Activated naive CD8-positive, alpha-beta T cell treated with anti-CD3 and anti-CD28 coated beads for 36 hours (primary cell): ENCODE measurements at places on chromosomes 2 and 18.

DNA sequence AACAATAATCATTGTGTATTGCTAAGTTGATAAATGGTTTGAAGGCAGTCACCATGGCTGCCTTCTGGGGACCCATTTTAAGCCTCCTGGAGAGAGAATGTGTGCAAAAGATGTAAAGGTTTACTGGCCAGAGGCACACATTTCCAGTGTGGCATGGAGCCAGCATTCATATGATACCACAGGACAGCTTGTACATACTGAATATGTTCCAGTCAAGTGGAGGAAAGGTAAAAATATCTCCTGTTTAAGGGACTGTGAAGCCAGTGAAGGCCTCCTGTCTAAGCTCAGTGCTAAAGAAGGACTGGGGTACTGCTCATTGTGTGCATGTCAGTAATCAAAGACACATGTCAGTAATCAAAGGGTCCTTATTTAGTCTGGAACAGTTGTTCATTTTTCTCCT, 119.2 kb downstream of the BABAM2 start:
- DNase-seq, result no peak

DNA sequence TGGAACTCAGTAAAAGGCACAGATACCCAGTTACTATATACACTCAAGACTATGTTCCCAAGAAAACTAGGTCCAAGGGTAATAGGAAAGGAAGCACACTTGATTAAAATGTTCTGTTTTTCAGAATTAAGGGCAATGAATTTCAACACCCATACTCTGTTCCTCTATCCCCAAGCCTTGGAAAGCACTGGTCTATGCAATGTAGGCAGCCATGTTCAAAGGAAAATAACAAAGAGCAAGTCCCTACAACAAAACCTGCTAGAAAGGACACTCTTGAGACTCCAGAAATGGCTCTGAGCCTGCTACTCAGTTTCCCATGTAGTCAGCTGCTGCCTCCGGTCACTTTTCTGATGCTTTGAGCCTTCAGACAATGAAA, 6.8 kb downstream of the CYB5A start:
- no peak for DNase-seq

DNA sequence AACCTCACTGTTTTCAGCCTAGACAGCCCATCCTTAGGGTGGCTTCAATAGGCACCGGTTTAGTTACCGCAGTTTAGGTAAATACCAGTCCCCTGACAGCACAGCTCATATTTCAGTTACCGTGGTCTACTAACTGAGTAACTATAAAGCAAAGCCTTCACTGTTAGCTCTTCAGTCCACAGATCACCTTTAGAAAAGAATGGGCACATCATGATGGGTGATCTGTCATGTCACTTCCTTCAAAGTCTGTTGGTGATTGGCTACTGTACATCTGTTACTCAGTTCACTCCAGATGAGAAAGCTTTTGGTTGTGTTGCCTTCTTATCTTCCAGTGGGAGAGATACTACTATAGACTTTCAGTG, 21.0 kb downstream of the SLC20A1 start:
- DNase-seq, result no peak

- no peak for DNase-seq
Observed at GRCh38 chr18:1244397-1245122, 339.9 kb downstream of the ADCYAP1 start.

GRCh38 chr18:26051843-26052242, 38.6 kb downstream of the SS18 start:
- DNase-seq, result no peak

DNA sequence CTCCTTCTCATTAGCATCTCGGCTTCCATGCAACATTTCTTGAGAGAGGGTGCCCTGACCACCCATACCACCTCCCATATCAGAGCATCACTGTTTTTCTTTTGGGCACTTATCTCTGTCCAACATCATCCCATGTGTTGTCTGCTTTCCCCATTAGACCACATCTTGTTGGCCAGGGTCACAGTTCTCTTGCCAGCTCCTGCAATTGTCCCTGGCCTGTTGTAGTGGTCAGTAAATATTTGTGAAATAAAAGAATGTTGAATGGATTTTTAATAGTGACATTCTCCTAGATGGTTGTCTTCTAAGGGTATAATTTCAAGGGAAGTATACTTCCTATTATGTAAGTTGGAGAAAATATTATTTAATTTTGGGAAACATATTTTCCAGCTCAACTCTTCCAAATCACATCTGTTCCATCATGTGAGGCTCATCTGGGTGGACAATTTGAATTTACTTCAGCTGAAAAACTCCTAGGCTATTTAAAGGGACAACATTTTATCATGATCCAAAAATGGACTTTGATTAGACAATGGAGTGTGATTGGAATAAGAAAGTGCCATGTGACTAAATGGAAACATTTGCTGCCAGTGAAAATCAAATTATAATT, 83.0 kb downstream of the MOGAT1 start:
- DNase-seq, result no peak

- no peak for DNase-seq
Observed at GRCh38 chr2:184504252-184504651, 94.1 kb upstream of the ZNF804A start.

DNA sequence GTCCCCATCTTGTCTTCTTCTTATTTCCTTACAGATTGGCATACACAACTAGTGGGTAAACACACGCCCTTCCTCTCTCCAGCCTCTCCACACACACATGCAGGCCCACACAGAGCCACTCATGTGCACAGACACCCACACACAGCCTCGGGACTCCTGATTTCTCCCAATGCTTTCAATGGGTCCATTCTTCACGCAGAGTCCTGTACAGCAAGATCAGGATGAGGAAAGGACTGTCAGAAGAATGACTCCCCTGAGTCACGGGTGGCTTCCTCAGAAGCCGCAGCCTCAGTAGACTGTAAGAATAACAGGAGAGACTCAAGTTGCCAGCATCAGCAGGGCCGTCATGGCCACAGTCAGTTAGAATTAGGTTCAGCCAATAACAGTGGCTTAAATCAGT, 109.1 kb upstream of the GLI2 start:
- DNase-seq, result no peak

- no peak for DNase-seq
Observed at GRCh38 chr2:59233920-59234319, 992.8 kb upstream of the FANCL start.

DNA sequence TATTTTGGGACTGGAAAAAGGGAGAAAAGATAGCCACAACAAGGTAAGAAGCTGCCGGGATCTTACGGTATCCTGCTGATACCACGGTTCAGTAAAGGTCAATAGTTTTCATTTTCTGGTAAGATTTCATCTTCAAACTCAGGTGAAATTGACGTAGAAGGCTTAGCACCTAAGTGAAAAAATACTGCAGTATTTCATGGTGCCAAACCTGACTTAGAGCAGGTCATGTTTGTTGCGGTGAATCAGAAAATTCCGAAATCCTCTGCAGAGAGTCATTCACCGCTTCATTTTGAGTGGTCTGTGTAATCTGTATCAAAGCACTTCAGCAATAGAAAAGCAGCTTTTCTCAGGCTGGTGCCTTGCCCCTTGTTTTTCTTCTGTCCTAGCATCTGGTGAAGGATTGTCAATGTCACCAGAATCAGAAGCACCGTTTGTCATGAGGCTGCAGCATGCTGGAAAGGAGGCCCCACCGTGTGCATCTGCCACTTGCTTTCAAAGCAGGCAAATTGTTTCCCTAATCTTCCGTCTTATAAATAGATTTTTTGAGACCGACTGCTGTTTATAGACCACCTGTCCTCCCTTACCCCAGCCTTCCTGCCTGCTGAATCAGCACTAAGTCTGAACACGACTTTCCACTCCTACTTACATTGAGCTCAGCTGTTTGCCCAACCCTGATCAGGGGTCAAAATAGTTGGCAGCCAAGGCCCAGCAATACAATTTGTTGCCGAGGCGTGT, 156.3 kb downstream of the EML6 start:
- DNase-seq, result no peak

GRCh38 chr18:69495338-69495737, 94.7 kb downstream of the DOK6 start:
- DNase-seq, result no peak
